Panc1 (cell line): ENCODE measurements at places on chromosomes 3 and 15. TPM values are rescaled to one million over a fixed set of nuclear protein-coding genes. Genes with fewer than 3 reads are reported as not detected.

- no peaks in the 10 kb centered on the region for H3K4me1 ChIP-seq
- H3K36me3 ChIP-seq = no peaks in the 10 kb centered on the region; the same call in 1 of the 2 replicates
- no peak overlapping the region for H3K4me3 ChIP-seq
- H3K27ac ChIP-seq = no peak overlapping the region
- no peak for DNase-seq
These were observed 25.6 kb downstream of the DCUN1D1 start for GRCh38 chr3:182954553-182955235.

DNA sequence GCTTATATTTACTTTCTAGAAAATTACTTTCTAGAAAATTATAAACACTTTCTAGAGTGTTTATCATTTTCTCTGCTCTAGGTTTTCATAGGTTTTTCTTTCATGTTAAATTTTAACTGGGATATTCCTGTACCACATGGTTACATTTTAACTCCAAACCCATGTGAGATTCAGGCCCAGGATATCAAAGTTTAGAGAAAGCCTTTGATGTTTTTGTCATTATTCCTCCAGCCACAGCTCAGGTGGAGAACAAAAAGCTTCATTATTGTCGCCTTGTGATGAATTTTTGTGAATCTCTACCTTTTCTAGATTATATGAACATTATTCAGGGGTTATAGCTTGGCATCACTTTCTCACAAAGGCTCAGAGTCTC, 816.0 kb downstream of the SQOR start:
- H3K27ac ChIP-seq = no peak overlapping the region
- no peak for DNase-seq
- no peaks in the 10 kb centered on the region for H3K36me3 ChIP-seq

GRCh38 chr15:87487484-87487883, 769.1 kb downstream of the NTRK3 start:
- H3K4me3 ChIP-seq = no peak overlapping the region
- no peak for DNase-seq
- H3K27ac ChIP-seq = no peak overlapping the region
- H3K4me1 ChIP-seq = no peaks in the 10 kb centered on the region
- no peaks in the 10 kb centered on the region for H3K27me3 ChIP-seq

DNA sequence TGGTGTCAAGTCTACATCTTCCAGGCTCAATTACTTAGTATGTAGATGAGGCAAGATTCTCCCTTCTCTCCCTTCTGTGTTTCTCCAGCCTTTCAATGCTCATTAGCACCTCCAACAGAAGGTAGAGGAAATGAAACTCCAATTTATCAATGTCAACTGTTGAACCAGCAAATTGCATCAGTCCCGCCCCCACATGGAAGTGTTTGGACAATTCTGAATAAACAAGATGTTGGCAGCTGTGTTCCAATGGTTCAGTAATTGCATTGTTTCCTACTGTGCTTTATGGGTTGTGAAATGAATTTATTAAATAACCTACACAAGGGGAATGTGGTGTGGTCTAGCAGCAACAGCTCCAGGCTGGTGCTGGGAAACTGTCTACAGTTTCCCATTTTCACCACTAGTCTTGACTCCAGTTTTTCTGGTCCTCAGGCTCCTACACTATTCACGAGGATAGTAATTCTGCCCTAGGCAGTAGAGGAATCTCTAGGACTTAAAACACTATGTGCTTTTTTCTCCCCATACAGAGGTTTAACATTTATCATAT, 91.9 kb downstream of the MB21D2 start:
- H3K27me3 ChIP-seq = no peaks in the 10 kb centered on the region
- no peak for DNase-seq
- no peak overlapping the region for H3K4me3 ChIP-seq
- no peak overlapping the region; the same call in 1 of the 2 replicates for H3K27ac ChIP-seq
- peaks cover 8% of the 10 kb centered on the region; the same call in 1 of the 2 replicates for H3K4me1 ChIP-seq
- no peaks in the 10 kb centered on the region for H3K36me3 ChIP-seq

DNA sequence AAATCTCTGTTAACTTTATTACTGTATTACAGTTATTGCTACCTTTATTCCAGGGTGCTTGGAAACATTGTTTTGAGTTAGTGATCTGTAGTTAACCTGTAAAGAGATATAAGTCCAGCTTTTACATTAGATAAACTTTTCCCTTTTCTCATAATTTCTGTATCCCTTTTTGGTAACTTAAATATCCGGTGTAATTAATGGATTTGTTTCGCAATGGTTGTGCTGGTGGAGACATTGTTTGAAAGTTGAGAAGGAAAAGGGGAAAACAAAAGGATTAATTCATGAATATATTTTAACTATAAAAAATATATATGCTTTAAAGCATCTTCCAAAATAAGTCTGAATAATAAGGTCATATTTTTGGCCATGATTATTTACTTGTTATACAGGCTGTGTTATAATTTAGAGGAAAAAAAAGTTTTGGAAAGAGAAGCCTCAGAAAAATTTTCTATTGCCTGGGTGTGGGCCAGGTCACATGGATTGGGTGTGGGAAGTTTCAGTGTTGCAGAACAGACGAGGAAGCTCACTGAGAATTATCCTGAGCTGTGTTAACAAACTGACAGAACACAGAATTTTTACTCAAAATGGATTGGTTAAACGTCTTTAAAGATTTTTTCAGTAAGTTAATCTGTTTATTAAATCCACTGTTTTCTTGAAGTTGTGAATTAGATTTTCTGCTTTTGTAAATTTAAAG, 27.7 kb upstream of the IL20RB start:
- peaks cover 3% of the 10 kb centered on the region; the same call in 1 of the 2 replicates for H3K36me3 ChIP-seq
- no peaks in the 10 kb centered on the region for H3K4me1 ChIP-seq
- no peak overlapping the region for H3K27ac ChIP-seq
- no peak overlapping the region for H3K4me3 ChIP-seq
- no peaks in the 10 kb centered on the region for H3K27me3 ChIP-seq
- DNase-seq = no peak

- no peak for DNase-seq
- no peak overlapping the region for H3K27ac ChIP-seq
- peaks cover 30% of the 10 kb centered on the region for H3K36me3 ChIP-seq
- peaks cover 10% of the 10 kb centered on the region for H3K4me1 ChIP-seq
These were observed 52.4 kb downstream of the TSC22D2 start for GRCh38 chr3:150460484-150460883.

DNA sequence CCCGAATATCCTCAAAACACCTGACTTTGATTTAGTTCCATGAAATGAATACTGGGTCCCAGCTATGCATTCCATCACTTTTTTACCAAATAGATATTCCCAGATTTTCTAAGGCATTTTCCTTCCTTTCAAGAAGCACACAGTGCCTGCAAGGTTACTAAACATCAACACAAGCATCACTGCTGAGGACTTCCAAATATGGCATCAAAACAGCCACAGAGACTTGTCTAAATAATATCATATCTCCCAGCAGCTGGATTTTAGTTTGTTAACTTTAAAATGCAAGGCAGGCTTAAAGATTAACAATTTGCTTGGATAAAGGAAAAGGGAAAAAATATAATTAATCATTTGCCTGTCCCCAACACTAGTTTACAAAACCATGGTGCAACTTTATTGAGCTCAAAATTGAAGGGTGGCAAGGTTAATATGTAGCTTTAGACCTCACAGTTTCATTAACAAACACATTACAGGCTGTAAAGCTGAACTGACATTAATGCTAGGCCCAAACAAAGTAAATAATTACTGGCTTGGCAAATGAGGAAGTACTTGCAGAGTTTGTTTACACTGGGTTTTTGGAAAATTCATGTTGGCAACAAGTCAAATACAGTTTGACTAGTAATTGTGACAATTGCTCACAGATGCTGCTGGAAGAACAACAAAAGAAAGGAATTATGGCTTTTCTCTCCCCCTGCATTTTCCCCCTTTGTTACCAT, 401.7 kb upstream of the CDIN1 start:
- H3K27me3 ChIP-seq = no peaks in the 10 kb centered on the region
- no peak for DNase-seq
- H3K27ac ChIP-seq = no peak overlapping the region
- no peaks in the 10 kb centered on the region for H3K36me3 ChIP-seq

DNA sequence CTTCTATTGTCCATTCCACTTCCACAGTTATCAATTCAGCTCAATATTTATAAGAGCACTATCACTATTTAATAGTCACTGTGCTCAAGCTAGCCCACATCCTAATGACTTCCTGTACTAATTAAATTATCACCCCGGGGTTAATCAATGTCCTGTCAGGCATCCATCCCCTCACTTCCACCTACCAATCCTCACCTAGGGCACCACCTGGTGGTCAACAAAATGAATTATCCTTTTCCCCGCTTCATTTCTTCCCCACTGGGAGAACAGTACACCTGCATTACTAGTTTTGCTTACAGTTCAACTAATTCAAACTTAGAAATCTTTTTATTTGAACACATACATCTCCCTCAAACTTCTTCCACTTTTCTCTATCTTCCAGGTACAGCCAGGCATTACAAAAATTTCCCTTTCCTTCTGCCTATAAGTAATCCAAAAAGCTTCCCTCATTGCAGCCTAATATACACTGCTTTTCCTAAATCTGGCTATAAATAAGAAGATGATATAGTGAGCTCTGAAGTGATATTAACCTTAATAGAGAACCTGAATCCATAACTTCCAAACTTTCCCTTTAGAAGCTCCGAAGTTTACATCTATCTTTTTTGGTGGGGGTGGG, 68.5 kb downstream of the TMCC1 start:
- H3K36me3 ChIP-seq = no peaks in the 10 kb centered on the region
- H3K27ac ChIP-seq = no peak overlapping the region
- H3K4me1 ChIP-seq = no peaks in the 10 kb centered on the region
- H3K27me3 ChIP-seq = no peaks in the 10 kb centered on the region

DNA sequence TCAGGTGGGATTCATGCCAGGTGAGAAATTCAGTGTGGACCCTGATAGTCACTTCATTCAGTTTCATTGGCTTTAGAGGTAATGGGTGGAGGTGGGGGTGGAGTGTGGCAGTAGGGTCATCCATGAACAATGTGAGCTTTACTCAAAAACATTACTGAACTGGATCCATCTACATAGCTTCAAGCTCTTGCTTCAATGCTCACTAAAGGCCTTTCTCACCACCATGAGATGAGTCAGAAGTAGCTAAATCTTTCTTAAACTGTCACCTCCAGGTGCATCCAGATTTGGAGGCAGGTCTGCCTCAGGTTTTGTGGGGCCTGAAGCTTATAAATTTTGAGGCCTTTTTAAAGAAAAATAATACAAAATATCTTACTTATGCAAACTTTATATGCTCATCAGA, 363.6 kb downstream of the CHST2 start:
- no peaks in the 10 kb centered on the region for H3K36me3 ChIP-seq
- H3K4me1 ChIP-seq = no peaks in the 10 kb centered on the region; the same call in 1 of the 2 replicates
- H3K4me3 ChIP-seq = no peak overlapping the region
- no peaks in the 10 kb centered on the region for H3K27me3 ChIP-seq
- H3K27ac ChIP-seq = no peak overlapping the region

DNA sequence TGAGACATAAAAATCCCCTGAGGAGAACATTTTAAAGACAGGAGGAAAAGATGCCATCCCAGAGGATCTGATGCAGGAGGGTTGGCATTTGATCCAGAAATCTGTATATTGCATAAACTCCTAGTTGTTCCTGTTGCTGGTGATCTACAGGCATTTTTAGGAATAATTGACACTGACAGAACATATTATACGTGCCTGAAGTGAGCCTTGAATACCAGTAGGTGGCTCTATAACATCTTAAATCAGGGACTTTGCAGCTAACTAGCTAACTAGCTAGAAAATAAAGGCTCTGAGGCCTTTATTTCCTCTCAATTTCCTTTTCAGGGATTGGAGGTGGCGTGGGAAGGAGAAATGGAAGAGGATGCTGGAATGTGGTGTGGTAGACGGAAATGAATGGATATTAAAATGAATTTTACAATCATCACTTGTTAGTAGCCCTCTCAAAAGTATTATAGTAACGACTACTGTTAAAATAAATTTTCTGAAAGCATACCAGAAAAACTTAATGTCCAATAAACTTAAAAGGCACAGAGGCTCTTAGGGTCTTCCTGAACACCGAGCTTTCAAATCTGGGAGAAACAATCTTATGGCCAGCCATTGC, 73.8 kb upstream of the ZBED2 start:
- H3K4me3 ChIP-seq = no peak overlapping the region
- peaks cover 5% of the 10 kb centered on the region; the same call in 1 of the 2 replicates for H3K4me1 ChIP-seq
- peak; percentile 33 for DNase-seq
- no peaks in the 10 kb centered on the region for H3K36me3 ChIP-seq
- no peak overlapping the region for H3K27ac ChIP-seq

- no peak for DNase-seq
- H3K4me1 ChIP-seq = peaks cover 4% of the 10 kb centered on the region; the same call in 1 of the 2 replicates
- no peak overlapping the region for H3K4me3 ChIP-seq
These were observed 28.7 kb upstream of the BFSP2 start for GRCh38 chr3:133371181-133371580.

GRCh38 chr3:115552007-115552406, 71.3 kb upstream of the GAP43 start:
- DNase-seq = no peak
- H3K27ac ChIP-seq = no peak overlapping the region
- H3K27me3 ChIP-seq = no peaks in the 10 kb centered on the region
- H3K4me1 ChIP-seq = no peaks in the 10 kb centered on the region
- no peaks in the 10 kb centered on the region for H3K36me3 ChIP-seq
- H3K4me3 ChIP-seq = no peak overlapping the region

DNA sequence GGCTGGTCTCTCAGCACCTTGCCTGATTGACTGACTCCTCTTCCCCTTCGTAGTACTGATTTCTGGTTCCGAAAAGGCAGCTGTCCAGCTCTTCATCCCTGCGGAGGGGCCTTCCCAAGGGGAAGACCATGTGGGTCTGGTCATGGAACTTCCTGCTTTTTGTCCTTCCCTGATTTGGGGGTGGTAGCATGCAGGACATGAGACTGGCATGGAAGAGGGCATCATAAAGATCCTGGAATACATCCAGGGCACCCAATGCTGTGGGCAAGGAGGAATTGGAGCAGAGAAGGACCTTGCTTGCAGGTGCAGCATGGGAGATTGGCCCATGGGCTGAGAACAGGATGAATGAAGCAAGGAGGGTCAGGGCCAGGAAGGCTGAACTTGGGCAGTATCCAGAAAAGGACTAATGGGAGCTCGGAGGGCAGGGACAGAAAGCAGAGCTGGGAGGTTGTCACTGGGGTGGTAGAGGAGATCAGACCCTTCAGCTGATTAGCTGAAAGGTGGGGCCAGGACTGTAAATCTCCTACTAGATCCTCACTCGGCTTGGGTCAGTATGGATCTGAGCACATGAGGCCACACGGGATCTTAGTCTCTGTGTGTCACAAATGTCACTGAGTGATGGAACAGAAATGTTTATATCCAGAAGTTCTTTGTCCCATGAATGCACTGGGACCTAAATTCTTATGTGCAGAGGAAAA, 59.5 kb downstream of the AMOTL2 start:
- H3K4me1 ChIP-seq = peaks cover 68% of the 10 kb centered on the region
- H3K27me3 ChIP-seq = no peaks in the 10 kb centered on the region
- DNase-seq = no peak
- H3K27ac ChIP-seq = peak overlapping the region; percentile 83

GRCh38 chr3:14416453-14416852, 14.0 kb downstream of the SLC6A6 start:
- no peaks in the 10 kb centered on the region for H3K36me3 ChIP-seq
- H3K4me1 ChIP-seq = peaks cover 52% of the 10 kb centered on the region
- no peak overlapping the region for H3K4me3 ChIP-seq

Gene RTP1
- total RNA-seq = not detected

Gene CD86
- not detected for total RNA-seq

Gene IGDCC3
- total RNA-seq = 0.18 TPM

Gene C3orf33
- total RNA-seq = 3.2 TPM

Gene GPR149
- total RNA-seq = not detected
